ENCODE measurements at places on chromosomes 1 and 21.
A peak's percentile ranks its signal among the peaks of the same experiment; 100 is the strongest.

DNA sequence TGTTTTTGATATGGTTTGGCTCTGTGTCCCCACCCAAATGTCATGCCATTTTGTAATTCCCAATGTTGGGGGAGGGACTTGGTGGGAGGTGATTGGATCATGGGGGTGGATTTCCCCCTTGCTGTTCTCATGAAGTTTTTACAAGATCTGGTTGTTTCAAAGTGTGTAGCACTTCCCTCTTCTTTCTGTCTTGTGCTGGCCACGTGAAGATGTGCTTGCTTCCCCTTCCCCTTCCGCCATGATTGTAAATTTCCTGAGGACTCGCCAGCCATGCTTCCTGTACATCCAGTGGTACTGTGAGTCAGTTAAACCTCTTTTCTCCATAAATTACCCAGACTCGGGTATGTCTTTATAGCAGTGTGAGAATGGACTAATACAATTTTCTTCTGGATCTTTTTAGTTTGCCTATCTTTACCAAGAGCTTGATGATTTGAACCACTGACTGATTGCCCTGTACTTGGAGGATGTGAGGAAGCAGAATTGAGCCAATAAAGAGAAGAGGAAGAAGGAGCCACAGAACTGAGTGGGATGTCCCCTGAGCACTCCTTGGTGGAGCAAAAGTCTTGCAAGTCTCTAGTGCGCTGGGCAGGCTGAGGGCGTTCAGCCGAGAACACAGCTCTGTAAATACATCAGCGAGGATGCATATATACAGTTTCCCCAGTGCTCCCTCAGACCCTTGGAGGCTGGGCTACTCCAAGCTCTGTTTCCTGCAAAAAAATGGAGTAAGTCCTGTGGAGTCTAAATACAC is 102.6 kb downstream of the CYYR1 start:
- no peak for DNase-seq

DNA sequence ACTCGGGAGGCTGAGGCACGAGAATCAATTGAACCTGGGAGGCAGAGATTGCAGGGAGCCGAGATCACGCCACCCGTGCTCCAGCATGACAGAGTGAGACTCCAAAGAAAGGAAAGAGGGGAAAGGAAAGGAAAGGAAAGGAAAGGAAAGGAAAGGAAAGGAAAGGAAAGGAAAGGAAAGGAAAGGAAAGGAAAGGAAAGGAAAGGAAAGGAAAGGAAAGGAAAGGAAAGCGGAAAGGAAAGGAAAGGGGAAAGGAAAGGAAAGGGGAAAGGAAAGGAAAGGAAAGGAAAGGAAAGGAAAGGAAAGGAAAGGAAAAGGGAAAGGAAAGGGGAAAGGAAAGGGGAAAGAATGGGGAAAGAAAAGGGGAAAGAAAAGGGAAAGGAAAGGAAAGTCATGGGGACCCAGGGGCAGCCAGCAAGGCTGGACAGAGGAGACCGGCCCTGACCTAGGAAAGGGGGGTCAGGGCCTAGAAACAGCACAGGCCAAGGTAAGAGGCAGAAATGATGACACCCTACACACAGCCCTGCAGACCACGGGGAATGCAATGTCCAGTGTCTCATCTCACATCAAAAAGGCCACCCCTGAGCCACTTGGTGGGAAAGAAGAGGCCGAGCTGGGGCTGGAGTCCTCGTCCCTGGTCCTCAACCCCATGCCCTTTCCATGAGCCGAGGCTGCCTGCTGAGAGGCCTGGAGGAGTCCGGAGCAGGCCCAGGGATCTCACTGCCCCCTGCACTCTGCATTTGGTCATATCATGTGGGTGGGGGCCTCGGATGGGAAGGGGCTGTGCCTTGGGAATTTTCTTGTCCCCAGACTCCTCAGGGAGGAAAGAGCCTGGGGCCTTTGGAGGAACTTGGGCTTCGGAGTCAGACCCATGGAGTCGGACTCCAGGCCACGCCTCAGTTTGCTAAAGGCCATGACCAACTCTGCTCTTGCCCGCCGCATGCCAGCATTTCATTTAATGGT is 18.8 kb upstream of the LAPTM5 start:
- DNase-seq, result no peak

- no peak for DNase-seq
Observed at GRCh38 chr1:18398791-18399530, 81.8 kb upstream of the KLHDC7A start.

DNA sequence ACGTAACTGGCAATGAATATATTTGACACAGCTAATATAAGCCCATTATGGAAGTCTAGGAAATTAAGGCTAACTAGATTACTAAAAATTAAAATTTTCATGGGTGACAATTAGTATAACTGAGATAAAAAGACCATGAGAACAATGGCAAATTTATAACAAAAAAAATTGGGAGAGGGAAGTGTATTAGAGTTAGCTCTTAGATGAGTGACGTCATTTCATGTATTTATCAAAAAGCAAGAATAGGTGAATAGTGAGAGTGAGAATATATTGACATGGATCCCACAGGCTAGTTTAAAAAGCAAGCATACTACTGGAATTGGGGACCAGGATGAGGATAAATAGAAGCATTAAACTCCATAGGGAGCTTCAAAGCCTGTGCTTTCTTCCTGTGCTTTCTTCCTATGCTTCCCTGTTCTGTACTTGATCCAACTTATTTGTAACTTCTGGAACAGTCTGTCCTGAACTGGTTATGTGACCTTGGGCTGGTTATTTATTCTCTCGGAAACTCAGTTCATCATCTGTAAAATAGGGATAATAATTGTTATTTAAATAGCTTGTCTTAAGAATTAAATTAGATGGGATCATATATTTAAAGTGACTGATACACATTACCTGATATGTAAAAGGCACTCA is 9.1 kb downstream of the BCL9 start:
- no peak for DNase-seq

GRCh38 chr1:75765697-75766355 is 20.2 kb upstream of the RABGGTB start:
- DNase-seq, result peak; percentile 41

DNA sequence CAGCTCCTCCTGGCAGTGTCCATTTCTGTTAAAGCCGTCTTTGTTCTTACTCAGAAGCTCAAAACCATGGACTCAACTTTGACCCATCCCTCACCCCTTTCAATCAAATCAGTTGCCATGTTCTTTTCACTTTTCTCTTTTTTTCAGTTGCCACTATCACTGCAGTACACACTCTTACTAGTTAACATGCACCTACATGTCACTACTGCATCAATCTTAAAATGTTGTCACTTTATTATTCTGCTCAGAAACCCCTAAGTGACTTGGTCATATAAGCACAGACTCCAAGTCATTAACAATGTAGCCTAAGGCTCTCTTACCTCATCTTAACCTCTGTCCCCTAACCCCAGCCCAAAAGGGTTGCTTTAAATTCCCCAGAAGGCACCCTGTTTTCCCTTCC is 9.0 kb downstream of the ZNF697 start:
- DNase-seq, result no peak

DNA sequence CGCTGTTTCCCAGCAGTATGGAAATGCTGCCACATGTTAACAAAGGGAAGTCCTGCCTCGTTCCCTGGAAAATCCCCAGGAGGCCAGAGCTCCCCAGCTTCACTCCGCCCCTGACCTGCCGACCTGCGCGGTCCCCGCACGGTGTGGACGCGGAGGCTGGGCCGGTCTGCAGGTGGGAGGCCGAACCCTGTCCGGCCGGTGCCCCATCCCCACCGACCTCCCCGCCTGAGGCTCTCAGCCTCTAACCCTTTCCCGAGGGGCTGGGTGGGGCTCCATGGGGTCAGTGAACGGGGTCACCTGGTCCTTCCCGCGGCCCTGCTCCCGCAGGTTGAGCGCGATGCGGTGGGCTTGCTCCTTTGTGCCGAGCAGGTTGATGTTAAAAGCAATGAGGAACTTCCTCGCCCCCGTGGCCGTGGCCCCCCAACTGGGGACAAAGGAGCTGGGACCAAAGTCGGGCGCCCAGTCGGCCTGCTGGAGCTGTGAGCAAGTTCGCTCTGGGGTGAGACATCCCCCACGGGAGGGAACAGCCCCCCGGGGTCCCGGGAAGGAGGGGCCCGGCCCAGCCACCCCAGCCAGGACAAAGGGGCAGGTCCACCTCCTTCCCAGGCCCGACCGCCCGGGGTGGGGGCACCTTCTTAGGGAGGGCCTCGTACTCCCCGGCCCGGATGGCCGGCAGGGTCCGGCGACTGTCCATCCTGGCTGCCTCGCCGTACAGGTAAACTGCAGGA is 4.0 kb downstream of the FTCD start:
- DNase-seq, result no peak

- no peak for DNase-seq
Observed at GRCh38 chr1:53088616-53089300, 26.7 kb downstream of the PODN start.

DNA sequence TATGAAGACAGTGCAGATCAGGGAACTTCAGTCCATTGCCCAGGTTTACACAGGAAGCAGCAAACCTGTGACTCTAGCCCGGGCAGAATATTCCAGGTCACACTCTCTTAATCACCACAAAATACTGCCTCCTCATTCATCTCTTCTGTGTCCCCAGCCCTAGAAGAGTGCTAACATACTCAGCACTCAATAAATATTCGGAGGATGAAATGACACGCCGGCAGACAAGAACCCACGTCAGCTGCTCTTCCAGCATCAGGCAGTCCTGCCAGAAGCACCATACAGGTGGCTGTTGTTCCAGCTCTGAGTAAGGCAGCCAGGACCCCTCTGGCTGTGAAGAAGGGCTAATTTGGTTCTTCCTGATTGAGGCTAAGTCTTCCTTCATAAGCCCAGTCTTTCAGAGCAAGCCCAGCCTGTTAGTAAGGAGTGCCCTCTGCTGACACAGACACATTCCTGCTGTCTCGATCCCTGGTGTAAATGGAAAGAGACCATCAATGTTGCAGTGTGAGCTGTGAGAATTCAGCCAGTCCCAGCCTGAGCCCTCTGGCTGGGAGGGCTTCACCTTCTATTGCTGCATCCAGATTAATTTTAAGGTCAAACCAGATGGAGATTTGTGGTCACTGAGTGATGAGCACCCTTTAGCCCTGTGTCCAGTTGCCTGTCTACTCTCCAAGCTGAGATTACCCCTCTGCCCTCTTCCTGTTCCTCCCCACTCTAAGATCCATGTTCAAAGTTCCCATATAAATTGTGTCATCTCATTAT is 45.0 kb upstream of the KIRREL1 start:
- DNase-seq, result no peak

DNA sequence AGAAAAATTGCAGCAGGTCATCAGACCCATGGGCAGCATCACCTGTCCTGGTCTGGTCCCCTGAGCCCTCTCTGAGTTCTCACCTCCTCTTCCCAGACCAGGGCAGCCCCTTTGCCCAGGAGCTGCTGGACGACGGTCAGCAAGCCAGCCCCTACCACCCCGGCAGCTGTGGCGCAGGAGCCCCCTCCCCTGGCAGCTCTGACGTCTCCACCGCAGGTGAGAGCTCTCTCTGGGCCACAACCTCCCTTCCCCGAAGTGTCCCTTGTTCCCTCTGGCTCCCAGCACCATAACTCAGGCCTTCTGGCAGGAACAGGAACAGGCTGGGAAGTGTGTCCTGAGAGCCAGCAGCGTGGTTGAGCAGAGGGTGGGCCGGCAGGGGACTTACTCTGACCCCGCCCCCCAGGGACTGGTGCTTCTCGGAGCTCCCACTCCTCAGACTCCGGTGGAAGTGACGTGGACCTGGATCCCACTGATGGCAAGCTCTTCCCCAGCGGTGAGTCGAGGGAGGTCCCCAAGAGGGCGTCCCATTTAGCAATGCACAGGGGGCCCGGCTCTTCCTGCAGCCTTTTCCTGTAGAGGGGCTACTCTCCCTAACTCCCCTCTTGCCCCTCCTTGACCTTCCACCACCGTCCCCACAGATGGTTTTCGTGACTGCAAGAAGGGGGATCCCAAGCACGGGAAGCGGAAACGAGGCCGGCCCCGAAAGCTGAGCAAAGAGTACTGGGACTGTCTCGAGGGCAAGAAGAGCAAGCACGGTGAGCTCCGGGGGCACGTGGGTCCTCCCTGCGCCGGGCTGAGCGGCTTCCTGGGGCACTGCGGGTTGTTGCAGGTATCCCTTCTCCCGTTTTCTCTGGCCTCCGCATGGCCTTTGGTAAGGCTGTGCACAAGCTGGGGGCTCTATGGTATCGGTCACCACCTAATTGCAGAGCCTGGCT is 2.4 kb downstream of the ELF3 start:
- no peak for DNase-seq

GRCh38 chr1:97505816-97506215 is 415.0 kb downstream of the DPYD start:
- no peak for DNase-seq

- no peak for DNase-seq
Observed at GRCh38 chr1:104746994-104747393, 997.3 kb downstream of the AMY1C start.

- no peak for DNase-seq
Observed at GRCh38 chr1:5908461-5909375, 83.5 kb downstream of the NPHP4 start.

- DNase-seq, result no peak
Observed at GRCh38 chr21:42147386-42148020, 71.4 kb upstream of the ABCG1 start.

DNA sequence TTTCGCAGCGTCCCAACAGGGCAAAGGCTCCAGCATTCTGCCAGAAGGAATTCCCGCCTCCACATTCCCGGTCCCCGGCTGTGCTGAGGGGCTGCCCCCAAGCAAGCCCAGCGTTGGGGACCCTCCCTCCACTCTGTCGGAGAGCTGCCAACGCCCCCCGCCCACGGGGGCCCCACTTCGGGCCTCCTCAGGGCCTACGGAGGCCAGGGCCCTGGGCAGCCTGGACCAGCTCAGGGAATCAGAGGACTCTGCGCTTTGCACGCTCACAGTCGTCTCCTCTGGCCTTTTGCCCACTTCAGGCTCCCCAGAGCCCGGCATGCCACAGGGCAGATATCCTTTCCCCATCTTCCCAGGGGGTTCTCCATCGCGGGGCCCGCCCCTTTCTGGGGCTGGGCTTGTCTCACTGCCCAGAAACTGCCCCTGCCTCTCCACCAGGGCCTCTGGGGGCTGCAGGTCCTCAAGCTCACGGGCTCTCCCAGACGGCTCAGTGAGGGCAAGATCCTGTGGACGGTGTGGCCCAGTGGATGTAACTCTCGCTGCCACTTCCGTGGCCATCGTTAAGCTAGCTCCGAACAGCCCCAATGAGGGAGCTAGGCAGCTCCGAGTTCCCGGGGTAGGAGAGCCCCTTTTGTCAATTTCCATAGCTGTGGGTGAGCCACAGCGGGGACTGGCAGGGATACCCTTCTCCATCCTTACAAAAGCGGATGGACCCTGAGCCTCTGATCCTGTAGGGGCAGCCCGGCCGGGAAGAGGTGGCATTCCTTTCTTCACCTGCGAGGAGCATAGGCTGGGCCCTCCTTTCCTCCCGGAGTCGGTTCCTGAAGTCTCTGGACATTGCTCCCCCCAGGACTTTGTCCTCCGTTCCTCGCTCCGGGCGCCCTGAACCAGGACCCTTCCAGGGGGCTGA is 2.8 kb downstream of the ITPKB start:
- DNase-seq, result no peak

- DNase-seq, result no peak
Observed at GRCh38 chr1:10292188-10292587, 81.8 kb downstream of the KIF1B start.

DNA sequence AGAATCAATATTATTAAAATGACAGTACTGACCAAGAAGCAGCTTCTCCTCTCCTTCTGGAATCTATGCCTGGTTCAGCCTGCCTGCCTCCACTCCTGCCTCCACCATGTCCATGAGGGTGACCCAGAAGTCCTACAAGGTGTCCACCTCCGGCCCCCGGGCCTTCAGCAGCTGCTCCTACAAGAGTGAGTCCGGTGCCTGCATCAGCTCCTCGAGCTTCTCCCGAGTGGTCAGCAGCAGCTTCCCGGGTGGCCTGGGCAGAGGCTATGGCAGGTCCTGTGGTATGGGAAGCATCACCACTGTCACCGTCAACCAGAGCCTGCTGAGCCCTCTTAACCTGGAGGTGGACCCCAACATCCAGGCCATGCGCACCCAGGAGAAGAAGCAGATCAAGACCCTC is 822.4 kb upstream of the NEGR1 start:
- DNase-seq, result no peak

Data from fibroblast of the conjunctiva (primary cell).